ENCODE measurements at places on chromosomes 6 and 20. TPM values are rescaled to one million over a fixed set of nuclear protein-coding genes. Genes with fewer than 3 reads are reported as not detected.

Gene CST2
- not detected for polyA plus RNA-seq

Gene MANEA
- 4.0 TPM for polyA plus RNA-seq

Gene FAXC
- polyA plus RNA-seq, result 5.1 TPM

Gene BPIFA1
- not detected for polyA plus RNA-seq

Gene UBD
- 1.2 TPM for polyA plus RNA-seq

Gene EPHA7
- polyA plus RNA-seq, result 0.29 TPM

Gene RGS19
- 16.5 TPM for polyA plus RNA-seq

Gene SAPCD1
- polyA plus RNA-seq, result 5.8 TPM

Gene PAX1
- not detected for polyA plus RNA-seq

Gene BMP6
- 8.4 TPM for polyA plus RNA-seq

Gene SRSF12
- 1.5 TPM for polyA plus RNA-seq

Gene ARMH2
- not detected for polyA plus RNA-seq

Gene GPR63
- polyA plus RNA-seq, result 0.49 TPM

Gene PARD6B
- 3.1 TPM for polyA plus RNA-seq

Gene CYP24A1
- 623 TPM for polyA plus RNA-seq

Gene HLA-DRB1
- polyA plus RNA-seq, result not detected

Gene SLC22A16
- polyA plus RNA-seq, result not detected

Gene KCNK16
- polyA plus RNA-seq, result not detected

Gene TXLNB
- polyA plus RNA-seq, result not detected

Gene SGK2
- 11.8 TPM for polyA plus RNA-seq

Gene ZNF165
- 0.63 TPM for polyA plus RNA-seq
